Immature natural killer cell (primary cell): ENCODE measurements at places on chromosomes 3 and 15.

GRCh38 chr15:59294574-59295260 is 78.0 kb downstream of the MYO1E start:
- DNase-seq: no peak
- no peak overlapping the region for H3K4me3 ChIP-seq
- peaks cover 50% of the 10 kb centered on the region for H3K4me1 ChIP-seq

GRCh38 chr15:32919749-32920414 is 202.1 kb downstream of the GREM1 start:
- no peaks in the 10 kb centered on the region for H3K36me3 ChIP-seq
- DNase-seq: no peak
- no peaks in the 10 kb centered on the region for H3K4me1 ChIP-seq
- H3K27ac ChIP-seq: no peak overlapping the region

DNA sequence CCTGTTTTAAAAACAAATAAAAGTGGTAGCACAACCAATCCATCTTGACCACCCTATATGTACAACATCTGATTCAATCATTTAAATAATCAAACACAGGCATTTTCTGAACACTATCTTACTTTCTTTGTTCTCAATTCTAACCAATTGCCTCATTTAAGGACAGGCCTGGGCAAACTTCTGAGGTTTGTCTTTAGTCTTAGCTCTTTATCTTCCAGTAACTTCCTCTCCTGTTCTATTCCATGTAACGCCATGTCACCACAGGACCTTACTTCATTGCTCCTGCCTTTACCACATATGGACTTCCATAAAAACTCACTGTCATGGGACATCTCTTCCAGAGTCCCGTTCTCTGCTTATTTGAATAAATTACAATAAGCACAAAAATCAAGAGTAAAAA is 14.9 kb downstream of the HDGFL3 start:
- DNase-seq: no peak
- H3K27ac ChIP-seq: no peak overlapping the region
- peaks cover 2% of the 10 kb centered on the region for H3K27me3 ChIP-seq
- H3K4me1 ChIP-seq: no peaks in the 10 kb centered on the region
- no peak overlapping the region for H3K4me3 ChIP-seq

GRCh38 chr3:168801794-168802193 is 706.1 kb upstream of the GOLIM4 start:
- peaks cover 2% of the 10 kb centered on the region for H3K27me3 ChIP-seq
- no peak overlapping the region for H3K27ac ChIP-seq

- H3K4me3 ChIP-seq: no peak overlapping the region
- peaks cover 5% of the 10 kb centered on the region for H3K36me3 ChIP-seq
- H3K27me3 ChIP-seq: no peaks in the 10 kb centered on the region
- no peaks in the 10 kb centered on the region for H3K4me1 ChIP-seq
- no peak for DNase-seq
Observed at GRCh38 chr3:184696697-184697096, 15.2 kb downstream of the MAGEF1 start.

GRCh38 chr3:147773116-147773630 is 364.0 kb downstream of the ZIC1 start:
- no peak for DNase-seq
- H3K4me1 ChIP-seq: no peaks in the 10 kb centered on the region
- H3K4me3 ChIP-seq: no peak overlapping the region
- H3K27ac ChIP-seq: no peak overlapping the region
- H3K27me3 ChIP-seq: no peaks in the 10 kb centered on the region
- H3K36me3 ChIP-seq: no peaks in the 10 kb centered on the region

DNA sequence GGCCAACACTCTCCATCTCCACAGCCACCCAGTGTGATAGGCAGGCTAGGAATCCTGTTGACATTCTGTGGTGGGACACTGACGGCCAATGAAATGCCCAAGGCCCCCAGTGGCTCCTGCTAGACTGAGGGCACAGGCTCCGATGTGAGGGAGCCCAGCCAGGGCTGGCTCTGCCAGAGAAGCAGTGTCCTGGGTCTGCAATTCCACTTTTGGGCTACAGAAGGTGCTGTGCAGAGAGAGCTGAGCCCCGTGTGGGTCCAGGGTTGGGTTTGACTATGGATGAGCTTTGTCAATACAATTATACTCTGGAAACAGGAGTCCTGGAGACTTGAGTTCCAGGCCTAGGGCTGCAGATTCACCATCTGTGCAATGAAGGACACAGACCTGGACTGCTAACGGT is 55.7 kb upstream of the TMEM115 start:
- H3K27me3 ChIP-seq: peaks cover 6% of the 10 kb centered on the region
- H3K4me3 ChIP-seq: no peak overlapping the region
- peaks cover 46% of the 10 kb centered on the region for H3K4me1 ChIP-seq
- H3K36me3 ChIP-seq: no peaks in the 10 kb centered on the region

DNA sequence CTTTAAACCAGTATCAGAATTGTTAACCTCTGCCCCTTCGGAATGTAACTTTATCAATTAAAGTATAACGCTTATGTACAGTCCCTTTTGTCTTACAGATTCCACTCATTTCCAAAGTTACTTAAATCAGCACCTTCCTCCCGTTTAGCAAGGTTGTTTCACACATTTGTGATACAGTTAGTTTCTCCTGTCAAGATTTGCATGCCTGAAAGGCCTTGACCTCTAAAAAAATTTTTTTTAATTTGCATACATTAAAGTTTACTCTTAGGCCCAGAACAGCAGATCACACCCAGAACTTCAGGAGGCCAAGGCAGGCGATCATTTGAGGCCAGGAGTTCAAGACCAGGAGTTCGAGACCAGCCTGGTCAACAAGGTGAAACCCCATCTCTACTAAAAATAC is 9.1 kb downstream of the INO80 start:
- DNase-seq: no peak
- H3K4me1 ChIP-seq: peaks cover 32% of the 10 kb centered on the region
- H3K4me3 ChIP-seq: no peak overlapping the region
- no peak overlapping the region for H3K27ac ChIP-seq
- no peaks in the 10 kb centered on the region for H3K36me3 ChIP-seq

DNA sequence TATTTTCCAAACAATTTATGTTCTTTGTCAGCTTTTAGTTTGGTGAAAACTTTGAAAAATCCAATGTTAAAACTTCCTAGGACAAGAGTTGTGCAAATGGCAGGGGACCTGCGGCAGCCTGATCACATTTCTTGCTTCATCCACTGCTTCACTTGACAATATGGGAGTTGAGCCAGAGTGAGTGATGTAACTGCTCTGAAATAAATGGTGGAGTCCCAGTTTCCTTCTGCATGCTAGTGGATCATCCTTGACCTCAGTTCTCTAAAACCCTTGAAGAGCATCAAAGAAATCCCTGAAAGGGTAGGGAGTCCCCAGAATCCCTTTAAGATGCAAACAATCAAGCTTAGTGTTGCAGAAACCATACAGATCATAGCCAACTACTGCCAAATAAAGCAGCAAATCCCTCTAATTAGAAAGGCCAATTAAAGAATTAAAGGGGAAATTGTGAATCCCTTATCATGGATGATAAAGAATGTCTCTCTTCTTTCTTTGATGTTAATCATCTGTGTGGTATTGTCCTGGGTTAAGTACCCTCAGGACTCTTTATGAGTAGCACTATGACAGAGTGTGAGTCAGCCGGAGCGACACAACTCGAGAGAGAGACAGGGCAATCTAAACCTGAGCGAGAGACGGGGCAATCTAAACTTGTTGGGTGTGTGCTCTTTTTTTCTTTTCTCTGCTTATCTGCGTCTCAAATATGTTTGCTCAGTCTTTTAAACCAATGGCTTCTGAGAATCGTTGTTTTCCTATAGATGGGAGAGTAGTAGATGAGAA is 41.8 kb upstream of the GAP43 start:
- H3K36me3 ChIP-seq: no peaks in the 10 kb centered on the region
- H3K27ac ChIP-seq: no peak overlapping the region
- H3K27me3 ChIP-seq: peaks cover 3% of the 10 kb centered on the region
- no peaks in the 10 kb centered on the region for H3K4me1 ChIP-seq
- H3K4me3 ChIP-seq: no peak overlapping the region

DNA sequence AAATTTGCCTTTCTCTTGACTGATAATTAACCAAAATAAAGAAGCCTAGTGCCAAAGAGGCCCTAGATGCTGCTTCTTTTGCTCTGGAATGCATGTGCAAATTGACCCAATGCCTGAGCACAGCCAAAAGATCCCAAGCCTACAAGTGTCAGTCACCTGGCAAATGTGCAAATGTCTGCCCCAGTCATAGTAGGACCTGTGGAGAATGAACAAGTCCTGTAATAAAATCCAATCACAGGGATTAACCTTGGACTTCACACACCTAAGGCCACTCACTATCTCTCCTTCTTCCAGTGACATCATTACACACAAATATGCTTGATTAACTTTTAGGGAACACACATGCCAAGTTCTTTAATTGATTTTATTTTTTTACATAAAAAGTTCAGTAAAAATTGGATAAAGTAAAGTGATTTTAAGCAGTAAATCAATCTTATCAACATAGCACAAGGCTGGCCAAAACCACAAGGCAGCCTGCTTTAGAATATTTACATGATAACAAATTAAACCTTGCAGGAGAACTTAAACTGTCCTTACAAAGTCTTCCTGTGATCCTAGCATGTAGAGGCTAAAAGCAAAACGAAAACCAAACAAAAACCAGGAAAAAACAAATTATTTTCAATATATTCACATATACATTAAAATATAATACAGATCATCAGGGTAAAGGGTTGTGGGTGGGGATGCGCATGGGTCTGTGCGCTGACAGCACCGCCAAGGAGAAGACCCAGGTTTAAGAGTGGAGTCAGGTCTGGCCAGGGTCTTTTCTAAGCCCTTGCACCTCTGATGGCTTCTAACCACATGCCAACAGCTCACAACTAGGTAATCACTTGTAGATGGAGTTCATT is 36.8 kb downstream of the NBEAL2 start:
- DNase-seq: no peak
- H3K4me1 ChIP-seq: peaks cover 58% of the 10 kb centered on the region
- peak overlapping the region; percentile 97 for H3K27ac ChIP-seq
- H3K27me3 ChIP-seq: peaks cover 1% of the 10 kb centered on the region

- no peak overlapping the region for H3K4me3 ChIP-seq
- DNase-seq: no peak
- H3K4me1 ChIP-seq: no peaks in the 10 kb centered on the region
- H3K27ac ChIP-seq: no peak overlapping the region
- no peaks in the 10 kb centered on the region for H3K36me3 ChIP-seq
- H3K27me3 ChIP-seq: peaks cover 5% of the 10 kb centered on the region
Observed at GRCh38 chr15:70793694-70794093, 30.3 kb upstream of the UACA start.

GRCh38 chr15:27408428-27408827 is 437.4 kb downstream of the GABRG3 start:
- H3K27me3 ChIP-seq: no peaks in the 10 kb centered on the region
- no peak overlapping the region for H3K27ac ChIP-seq
- no peaks in the 10 kb centered on the region for H3K36me3 ChIP-seq
- no peaks in the 10 kb centered on the region for H3K4me1 ChIP-seq

GRCh38 chr15:73926219-73927002 is at the start of gene LOXL1:
Gene LOXL1, plus strand, starts transcription at chr15:73926462. Its CDS starts 322 bp downstream, at chr15:73926784.
- DNase-seq: no peak
- H3K4me3 ChIP-seq: peak within 1 kb of the TSS; percentile 59
- peaks cover 6% of the 10 kb centered on the region for H3K4me1 ChIP-seq
- no peaks in the 10 kb centered on the region for H3K36me3 ChIP-seq
- peaks cover 12% of the 10 kb centered on the region for H3K27me3 ChIP-seq
- peak within 1 kb of the TSS; percentile 57 for H3K27ac ChIP-seq
